G401 (cell line): ENCODE measurements at places on chromosomes 4 and X.

- DNase-seq: no peak
Measured at GRCh38 chrX:13198056-13198761, 121.6 kb downstream of the ATXN3L start.

DNA sequence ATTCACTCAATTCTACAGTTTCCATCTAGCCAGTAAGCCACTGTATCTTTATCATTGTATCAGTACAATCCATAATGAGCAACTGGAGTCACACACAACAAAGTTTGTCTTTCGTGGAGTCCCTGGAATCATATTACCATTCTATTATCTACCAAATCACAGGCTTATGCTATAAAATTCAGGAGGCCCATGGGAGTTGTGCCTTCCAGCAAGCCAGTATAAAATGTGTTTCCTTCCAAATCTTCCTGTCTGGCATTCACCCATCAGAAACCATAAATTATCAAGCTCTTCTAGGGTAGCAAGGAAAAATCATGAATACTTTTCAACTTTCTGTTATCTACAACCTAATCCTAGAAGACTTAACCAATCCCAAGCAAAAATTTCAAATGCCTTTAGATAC lies 1383.3 kb upstream of the PCDH7 start:
- no peak for DNase-seq

DNA sequence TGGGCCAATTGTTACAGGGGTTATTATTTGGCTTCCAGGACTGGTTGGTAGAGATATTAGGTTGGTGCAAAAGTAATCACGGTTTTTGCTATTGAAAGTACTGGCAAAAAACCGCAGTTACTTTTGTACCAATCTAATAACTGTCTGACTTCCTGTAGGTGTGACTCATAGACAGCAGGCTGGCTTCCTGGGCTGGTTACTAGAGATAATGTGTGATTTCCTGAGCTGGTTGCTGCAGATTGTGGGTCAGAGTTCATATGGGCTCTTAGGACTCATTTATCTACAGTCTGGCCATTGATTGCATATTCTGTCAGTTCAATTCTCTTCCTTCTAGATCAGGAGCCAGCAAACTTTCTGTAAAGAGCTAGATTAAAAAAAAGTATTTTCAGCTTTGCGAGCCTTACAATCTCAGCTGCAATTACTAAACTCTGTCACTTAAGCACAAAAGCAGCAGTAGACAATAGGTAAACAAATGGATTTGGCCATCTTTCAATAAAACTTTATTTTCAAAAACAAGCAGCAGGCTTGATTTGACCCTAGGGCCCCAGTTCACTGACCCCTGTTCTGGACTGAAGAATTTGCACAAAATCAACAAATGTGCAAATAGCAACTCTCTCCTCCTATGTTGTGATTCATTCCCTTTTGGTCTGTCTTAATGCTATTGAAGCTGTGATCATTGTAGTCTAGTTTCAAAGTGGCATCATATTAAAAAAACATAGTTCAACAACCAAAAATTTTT lies 50.8 kb upstream of the BOD1L1 start:
- no peak for DNase-seq

DNA sequence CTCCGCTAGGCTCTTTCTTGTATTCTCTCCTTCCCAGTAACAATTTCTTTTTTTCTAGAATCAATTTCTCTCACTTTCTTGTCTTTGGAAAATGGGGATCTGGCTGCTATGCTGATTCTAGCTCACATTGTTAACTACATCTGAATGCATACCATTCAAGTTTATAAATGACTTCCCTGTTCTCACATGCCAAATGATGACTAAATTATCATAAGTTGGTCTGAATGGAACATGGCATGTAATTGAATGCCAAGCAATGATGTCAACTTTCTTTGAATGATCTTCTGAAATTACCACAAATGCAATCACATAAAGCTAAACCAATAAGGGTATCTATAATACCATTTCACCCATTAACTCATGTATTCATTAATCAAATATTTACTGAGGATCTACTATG lies 2.7 kb upstream of the ITM2A start:
- DNase-seq: no peak

GRCh38 chr4:4712800-4713528 lies 146.5 kb upstream of the MSX1 start:
- no peak for DNase-seq

DNA sequence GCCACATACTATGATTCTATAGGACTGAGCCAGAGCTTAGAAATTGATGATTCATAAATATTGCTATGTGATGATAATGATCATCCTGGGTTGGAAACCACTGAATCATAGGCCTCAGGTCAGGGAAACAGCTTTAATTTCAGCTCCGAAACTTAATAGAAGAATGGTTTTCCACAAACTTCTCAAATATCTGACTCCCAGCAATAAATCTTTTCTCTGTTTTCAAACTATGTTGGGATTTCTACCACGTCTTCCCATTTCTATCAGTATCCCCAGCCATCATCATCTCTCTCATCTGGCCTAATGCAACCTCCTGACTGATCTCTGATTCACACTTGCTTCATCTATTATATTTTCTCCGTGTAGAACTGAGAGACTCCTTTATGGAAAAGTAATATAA lies 521.8 kb upstream of the AGA start:
- no peak for DNase-seq
